Stimulated activated naive B cell treated with anti-CD40 and anti-IgM and Interleukin-4, amounts not matched to agents 10 μg/mL and 1 μg/mL and 100 μg/mL, for 72 hours (primary cell): ENCODE measurements at places on chromosomes 2 and 18.
A peak's percentile ranks its signal among the peaks of the same experiment; 100 is the strongest.

DNA sequence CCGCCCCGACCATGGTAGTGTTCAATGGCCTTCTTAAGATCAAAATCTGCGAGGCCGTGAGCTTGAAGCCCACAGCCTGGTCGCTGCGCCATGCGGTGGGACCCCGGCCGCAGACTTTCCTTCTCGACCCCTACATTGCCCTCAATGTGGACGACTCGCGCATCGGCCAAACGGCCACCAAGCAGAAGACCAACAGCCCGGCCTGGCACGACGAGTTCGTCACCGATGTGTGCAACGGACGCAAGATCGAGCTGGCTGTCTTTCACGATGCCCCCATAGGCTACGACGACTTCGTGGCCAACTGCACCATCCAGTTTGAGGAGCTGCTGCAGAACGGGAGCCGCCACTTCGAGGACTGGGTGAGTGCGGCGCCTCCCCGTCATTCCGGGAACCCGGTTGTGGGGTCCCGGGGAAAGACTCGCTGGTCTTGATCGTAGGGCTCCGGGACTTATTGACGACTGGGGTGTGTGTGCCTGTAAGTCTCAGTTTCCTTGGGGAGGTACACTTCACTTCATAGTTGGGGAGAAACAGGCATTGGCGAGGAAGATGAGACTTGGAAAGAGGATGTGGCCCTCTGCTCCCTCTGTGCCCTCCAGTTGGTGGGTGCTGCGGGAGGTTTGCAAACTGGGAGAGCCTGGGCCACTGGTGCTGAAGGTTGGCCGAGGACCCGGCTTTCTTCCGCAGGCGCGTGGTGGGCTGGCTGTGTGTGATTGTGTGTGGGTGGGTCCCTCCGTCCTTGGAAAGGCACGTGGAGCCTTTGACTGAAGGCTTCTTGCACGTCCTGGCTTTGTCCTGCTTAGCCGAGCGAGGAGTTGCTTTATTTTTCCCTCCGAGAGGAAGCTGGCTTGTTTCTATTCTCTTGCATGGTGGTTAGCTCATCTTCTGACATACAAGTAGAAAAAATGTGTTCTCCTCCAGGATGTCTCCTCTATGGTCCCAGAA lies 886 bp downstream of the PRKCE start:
- peak overlapping the region; percentile 93 for H3K27ac ChIP-seq
- peaks cover 28% of the 10 kb centered on the region for H3K4me1 ChIP-seq
- H3K4me3 ChIP-seq = peak overlapping the region; percentile 88
- DNase-seq = peak; percentile 18

DNA sequence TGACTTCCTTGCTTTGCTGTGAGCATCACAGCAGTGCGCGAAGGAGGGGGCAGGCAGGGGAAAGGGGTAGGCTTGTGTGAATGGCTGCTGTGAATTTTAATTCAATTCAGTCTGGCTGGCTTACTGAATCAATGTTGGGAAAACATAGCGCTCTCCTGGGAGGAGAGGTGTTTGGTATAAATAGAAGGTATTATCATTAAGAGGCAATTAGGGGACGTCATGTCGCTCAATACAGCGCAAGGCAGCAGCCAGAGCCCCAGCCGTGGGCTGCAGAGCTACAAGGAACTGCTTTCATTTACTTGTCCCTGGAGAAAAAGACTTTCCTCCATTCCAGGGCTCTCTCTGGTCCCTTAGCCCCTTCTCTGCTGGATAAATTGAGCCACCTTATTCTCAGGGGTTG lies 181.4 kb upstream of the MSH6 start:
- H3K4me3 ChIP-seq = no peak overlapping the region
- no peak for DNase-seq
- H3K36me3 ChIP-seq = no peaks in the 10 kb centered on the region
- H3K4me1 ChIP-seq = no peaks in the 10 kb centered on the region

GRCh38 chr2:5520463-5520972 lies 171.7 kb upstream of the SOX11 start:
- no peak overlapping the region for H3K4me3 ChIP-seq
- no peak overlapping the region for H3K27ac ChIP-seq
- H3K27me3 ChIP-seq = no peaks in the 10 kb centered on the region
- H3K36me3 ChIP-seq = no peaks in the 10 kb centered on the region
- H3K4me1 ChIP-seq = no peaks in the 10 kb centered on the region

DNA sequence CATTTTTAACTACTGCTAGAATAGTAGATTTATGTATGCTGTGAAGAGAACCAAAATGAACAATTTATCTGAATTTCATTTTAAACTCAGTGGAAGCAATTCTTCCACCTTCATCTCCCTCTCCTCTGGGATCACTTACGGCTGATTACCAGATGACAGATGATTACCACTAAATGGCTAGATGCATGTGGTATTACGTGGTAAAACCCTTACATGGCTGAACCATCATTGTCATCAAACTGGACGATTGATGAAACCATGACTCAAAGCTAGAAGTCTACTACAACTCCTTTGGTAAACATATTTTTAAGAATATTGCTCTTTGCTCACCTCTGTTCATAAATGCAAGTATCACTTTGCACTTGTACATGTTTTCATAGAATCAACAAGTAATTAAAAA lies 48.5 kb upstream of the DOCK10 start:
- no peaks in the 10 kb centered on the region for H3K4me1 ChIP-seq
- no peak overlapping the region for H3K27ac ChIP-seq
- peaks cover 8% of the 10 kb centered on the region for H3K27me3 ChIP-seq
- no peak overlapping the region for H3K4me3 ChIP-seq

GRCh38 chr18:213966-214365 lies 53.9 kb downstream of the THOC1 start:
- H3K4me3 ChIP-seq = no peak overlapping the region
- no peaks in the 10 kb centered on the region for H3K27me3 ChIP-seq
- DNase-seq = no peak
- no peaks in the 10 kb centered on the region for H3K4me1 ChIP-seq
- H3K36me3 ChIP-seq = peaks cover 63% of the 10 kb centered on the region
- no peak overlapping the region for H3K27ac ChIP-seq

DNA sequence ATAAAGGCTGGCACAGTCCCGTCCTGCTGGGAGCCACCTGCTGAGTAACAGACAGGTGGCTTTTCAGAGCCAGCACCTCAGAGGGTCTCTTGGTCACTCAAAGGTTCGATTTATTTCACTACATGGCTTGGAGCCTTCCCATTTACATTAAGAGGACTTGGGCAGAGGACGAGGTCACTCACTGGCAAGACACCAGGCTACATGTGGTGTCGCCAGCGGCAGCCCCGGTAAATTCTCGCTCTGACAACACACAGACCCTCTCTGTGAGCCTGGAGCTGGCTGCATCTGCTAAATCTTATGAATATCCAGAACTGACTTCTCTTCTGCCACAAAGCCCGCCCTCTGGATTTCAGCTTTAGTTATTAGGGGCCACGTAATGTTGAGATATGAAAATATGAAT lies 254.7 kb downstream of the VAPA start:
- no peak for DNase-seq
- no peaks in the 10 kb centered on the region for H3K27me3 ChIP-seq
- no peak overlapping the region for H3K27ac ChIP-seq
- peaks cover 8% of the 10 kb centered on the region for H3K4me1 ChIP-seq

GRCh38 chr2:196330645-196331044 lies 159.3 kb upstream of the STK17B start:
- peaks cover under 1% of the 10 kb centered on the region for H3K4me1 ChIP-seq
- DNase-seq = no peak
- H3K27me3 ChIP-seq = no peaks in the 10 kb centered on the region
- no peak overlapping the region for H3K4me3 ChIP-seq

- peaks cover 45% of the 10 kb centered on the region for H3K27me3 ChIP-seq
- no peak overlapping the region for H3K4me3 ChIP-seq
- H3K4me1 ChIP-seq = peaks cover 4% of the 10 kb centered on the region
- peak overlapping the region; percentile 14 for H3K27ac ChIP-seq
These were observed 1.8 kb downstream of the DSC3 start for GRCh38 chr18:31040686-31041270.

- H3K4me1 ChIP-seq = peaks cover 57% of the 10 kb centered on the region
- H3K27ac ChIP-seq = no peak overlapping the region
- no peak for DNase-seq
- H3K27me3 ChIP-seq = peaks cover 18% of the 10 kb centered on the region
- H3K36me3 ChIP-seq = peaks cover 4% of the 10 kb centered on the region
These were observed 19.7 kb downstream of the SH3BP4 start for GRCh38 chr2:234971496-234971895.

GRCh38 chr2:23703037-23703582 lies 223.8 kb downstream of the ATAD2B start:
- no peak overlapping the region for H3K4me3 ChIP-seq
- no peaks in the 10 kb centered on the region for H3K4me1 ChIP-seq
- H3K36me3 ChIP-seq = peaks cover 40% of the 10 kb centered on the region
- H3K27me3 ChIP-seq = no peaks in the 10 kb centered on the region
- no peak overlapping the region for H3K27ac ChIP-seq

DNA sequence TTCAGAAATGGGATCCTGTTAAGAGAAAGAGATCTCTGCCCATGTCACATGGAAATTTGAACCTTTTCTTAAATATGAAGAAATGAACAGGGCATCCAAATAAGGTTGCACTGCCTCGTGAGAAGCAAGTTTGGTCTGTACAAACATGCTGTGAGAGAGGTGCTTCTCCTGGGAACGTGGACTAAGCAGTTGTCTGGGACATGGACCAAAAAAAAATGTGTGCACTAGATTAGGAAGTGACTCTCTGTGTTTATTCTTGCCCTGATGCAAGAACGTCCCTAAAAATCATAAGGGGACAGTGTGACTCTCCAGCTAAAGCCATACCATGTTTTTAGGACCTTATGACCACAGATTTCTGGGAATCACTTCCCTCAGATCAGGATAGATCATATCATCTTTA lies 23.7 kb upstream of the GCG start:
- H3K4me3 ChIP-seq = no peak overlapping the region
- H3K4me1 ChIP-seq = no peaks in the 10 kb centered on the region
- peaks cover 9% of the 10 kb centered on the region for H3K27me3 ChIP-seq
- no peaks in the 10 kb centered on the region for H3K36me3 ChIP-seq
- no peak for DNase-seq

DNA sequence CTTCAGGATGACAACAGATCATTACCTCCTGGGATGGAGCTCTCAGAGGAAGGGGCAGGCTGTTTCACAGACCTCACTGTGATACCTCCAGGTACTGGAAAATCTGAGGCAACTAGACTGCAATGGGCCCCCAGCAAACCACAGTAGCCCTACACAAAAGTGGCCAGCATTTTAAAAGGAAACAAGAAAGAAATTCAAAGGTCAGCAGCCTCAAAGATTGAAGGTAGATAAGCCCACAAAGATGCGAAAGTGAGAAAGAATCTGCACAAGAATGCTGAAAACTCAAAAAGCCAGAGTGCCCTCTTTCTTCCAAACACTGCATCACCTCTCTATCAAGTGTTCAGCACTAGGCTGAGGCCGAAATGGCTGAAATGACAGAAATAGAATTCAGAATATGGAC lies 499.5 kb upstream of the CHAC2 start:
- H3K4me1 ChIP-seq = no peaks in the 10 kb centered on the region
- H3K4me3 ChIP-seq = no peak overlapping the region
- DNase-seq = no peak
- no peak overlapping the region for H3K27ac ChIP-seq

DNA sequence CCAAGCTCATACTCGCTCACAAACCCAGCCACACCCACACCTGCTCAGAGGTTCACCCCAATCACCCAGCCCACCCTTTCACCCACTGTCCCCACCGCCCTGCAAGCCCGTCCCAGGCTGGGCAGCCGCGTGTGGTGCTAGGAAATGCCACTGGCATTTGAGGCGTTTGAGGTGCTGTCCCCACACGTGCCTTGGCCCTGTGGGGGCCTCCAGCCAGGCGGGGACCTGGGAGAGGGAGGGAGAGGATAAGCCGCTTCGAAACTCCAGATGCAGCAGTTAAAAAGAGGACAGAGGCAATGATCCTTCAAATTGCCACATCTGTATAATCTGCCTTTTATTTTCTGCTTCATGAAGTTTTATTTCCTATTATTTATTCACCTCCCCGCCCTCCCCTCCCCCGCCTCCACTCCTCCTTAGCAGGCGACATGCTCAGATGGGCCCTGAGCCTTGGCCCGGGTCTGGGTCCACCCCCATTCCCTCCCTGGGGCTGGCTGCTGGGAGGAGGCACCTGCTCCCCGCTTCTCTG lies 35.9 kb downstream of the PSD4 start:
- peaks cover 14% of the 10 kb centered on the region for H3K4me1 ChIP-seq
- peak overlapping the region; percentile 1 for H3K27ac ChIP-seq
- no peak overlapping the region for H3K4me3 ChIP-seq
- H3K36me3 ChIP-seq = no peaks in the 10 kb centered on the region

DNA sequence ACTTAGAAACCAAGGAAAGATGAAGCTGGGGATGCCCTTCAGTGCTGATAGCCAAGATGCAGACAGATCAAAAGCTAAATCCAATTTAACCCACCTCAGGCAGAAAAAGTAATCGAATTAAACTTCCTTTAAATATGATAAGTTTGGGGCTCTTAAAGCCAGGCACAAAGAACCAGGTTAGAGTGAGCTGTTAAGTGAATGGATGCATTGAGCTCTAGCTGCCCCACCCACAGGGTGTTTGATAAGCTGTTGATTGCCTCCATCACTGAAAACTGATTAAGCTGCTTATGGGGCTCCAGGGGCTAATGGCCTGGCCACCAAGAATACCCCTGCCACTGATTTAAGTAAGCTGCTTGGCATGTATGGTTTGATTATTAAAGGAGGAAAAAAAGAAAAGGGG lies 119.8 kb downstream of the PLEKHM3 start:
- no peaks in the 10 kb centered on the region for H3K27me3 ChIP-seq
- H3K4me3 ChIP-seq = no peak overlapping the region
- H3K36me3 ChIP-seq = peaks cover 24% of the 10 kb centered on the region
- DNase-seq = no peak
- H3K27ac ChIP-seq = no peak overlapping the region
- peaks cover 1% of the 10 kb centered on the region for H3K4me1 ChIP-seq

GRCh38 chr2:568639-569235 lies 108.5 kb downstream of the TMEM18 start:
- no peaks in the 10 kb centered on the region for H3K4me1 ChIP-seq
- peaks cover 1% of the 10 kb centered on the region for H3K36me3 ChIP-seq
- no peak overlapping the region for H3K27ac ChIP-seq
- peaks cover 56% of the 10 kb centered on the region for H3K27me3 ChIP-seq
- DNase-seq = no peak
- no peak overlapping the region for H3K4me3 ChIP-seq

- H3K36me3 ChIP-seq = no peaks in the 10 kb centered on the region
- H3K4me1 ChIP-seq = no peaks in the 10 kb centered on the region
- no peak overlapping the region for H3K27ac ChIP-seq
- no peaks in the 10 kb centered on the region for H3K27me3 ChIP-seq
These were observed 202.8 kb upstream of the THUMPD2 start for GRCh38 chr2:39981883-39982311.

DNA sequence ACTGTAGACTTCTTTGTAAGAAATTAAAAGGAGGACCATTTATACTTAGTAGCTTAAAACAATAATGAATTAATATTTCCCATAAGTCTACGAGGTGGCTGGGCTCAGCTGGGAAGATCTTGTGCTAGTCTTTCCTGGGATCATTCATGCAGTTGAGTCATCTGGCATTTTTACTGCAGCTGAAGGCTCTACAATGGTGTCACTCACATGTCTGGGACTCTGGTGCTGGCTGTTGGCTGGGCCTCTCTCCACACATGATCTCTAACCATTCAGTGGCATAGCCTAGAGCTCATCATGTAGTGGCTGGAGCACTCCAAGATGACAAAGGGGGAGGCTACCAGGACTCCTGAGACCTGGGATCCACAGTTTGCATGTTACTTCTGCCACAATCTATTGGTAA lies 35.5 kb downstream of the CLASP1 start:
- no peaks in the 10 kb centered on the region for H3K4me1 ChIP-seq
- DNase-seq = no peak
- no peaks in the 10 kb centered on the region for H3K27me3 ChIP-seq
- no peak overlapping the region for H3K4me3 ChIP-seq
- H3K27ac ChIP-seq = no peak overlapping the region

- H3K27me3 ChIP-seq = peaks cover 21% of the 10 kb centered on the region
- no peak overlapping the region for H3K27ac ChIP-seq
- H3K4me1 ChIP-seq = peaks cover 8% of the 10 kb centered on the region
- H3K36me3 ChIP-seq = no peaks in the 10 kb centered on the region
- no peak for DNase-seq
These were observed 81.4 kb upstream of the PKDCC start for GRCh38 chr2:41966431-41966893.
